ENCODE measurements at places on chromosomes 2 and 18.

DNA sequence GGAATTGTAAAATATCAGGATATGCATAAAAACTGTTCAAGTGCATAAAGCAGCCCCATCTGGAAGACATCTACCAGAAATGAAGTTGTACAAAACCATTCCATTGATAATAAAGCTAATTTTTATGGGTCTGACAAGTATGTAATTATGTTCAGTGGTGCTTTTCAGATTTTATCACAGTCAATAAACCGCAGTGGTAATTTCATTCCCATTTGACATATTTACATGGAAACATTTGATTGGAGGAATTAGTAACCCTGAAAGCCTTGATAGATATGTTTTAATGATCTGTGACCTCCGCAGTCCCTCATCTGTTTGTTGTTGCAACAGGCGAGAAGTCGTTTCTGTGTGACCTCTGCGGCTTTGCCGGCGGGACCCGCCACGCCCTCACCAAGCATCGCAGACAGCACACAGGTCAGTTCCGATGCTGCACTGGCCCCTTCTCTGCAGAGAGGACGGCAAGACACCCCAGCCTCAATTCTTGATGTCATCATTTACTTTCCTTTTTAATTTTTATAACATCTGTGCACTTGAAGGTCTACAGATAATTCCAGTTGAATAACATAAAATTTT lies 283.1 kb downstream of the ZNF407 start:
- no peak for DNase-seq

DNA sequence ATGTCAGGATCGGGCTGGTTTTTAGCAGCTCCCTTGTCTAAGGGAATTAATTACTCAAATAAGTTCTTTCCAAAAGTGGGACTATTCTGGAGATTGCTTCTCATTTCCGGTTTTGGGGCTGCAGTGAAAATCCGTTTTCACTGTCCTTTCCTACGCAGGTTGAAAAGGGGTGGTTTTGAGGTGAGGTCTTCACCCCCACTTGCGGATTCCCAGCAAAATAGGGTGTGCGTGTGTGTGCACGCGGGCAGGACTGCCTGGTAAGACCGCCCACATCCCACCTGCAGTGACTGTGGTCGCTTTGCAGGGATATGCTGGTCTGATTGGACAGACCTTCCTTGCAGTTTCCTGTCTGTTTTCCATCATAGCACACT lies 472 bp upstream of the PLEKHM3 start:
- no peak for DNase-seq

GRCh38 chr2:118279005-118279404 lies 190.7 kb downstream of the INSIG2 start:
- DNase-seq, result no peak

- DNase-seq, result peak; percentile 30
Observed at GRCh38 chr18:51399491-51400122, 202.1 kb upstream of the MEX3C start.

DNA sequence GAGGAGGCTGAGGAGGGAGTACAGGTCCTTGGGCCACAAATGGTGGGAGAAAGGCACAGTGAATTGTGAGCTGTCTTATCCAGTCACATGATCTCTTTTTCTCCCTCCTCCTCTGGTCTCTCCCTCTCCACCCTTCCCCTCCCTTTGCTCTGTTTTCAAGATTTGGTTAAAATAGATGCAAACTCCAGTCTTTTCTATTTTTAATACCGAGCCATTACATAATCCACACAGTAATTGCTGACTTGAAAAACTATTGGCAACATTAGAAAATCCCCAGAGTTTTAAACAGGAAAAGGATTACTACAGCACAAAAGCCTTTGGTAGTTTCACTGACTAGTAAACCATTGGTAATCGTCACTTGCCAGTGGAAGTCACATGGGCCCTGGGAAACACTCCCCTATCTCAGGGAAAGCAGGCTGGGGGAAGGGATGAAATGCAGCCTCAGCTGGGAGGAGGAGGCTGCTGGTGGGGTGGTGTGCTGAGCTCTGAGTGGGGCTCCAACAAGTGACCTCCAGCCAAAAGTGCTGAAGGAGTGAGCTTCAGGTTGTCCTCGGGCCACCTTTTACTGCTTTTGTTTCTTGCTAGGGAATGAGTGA lies 57.4 kb upstream of the PCBP1 start:
- peak; percentile 92 for DNase-seq

GRCh38 chr2:207091176-207091575 lies 74.6 kb downstream of the KLF7 start:
- DNase-seq, result peak; percentile 61

All from fibroblast of the aortic adventitia (primary cell).